CD4-positive, alpha-beta T cell (primary cell): ENCODE measurements at places on chromosomes 16 and 17. TPM values are rescaled to one million over a fixed set of nuclear protein-coding genes. Genes with fewer than 3 reads are reported as not detected.

DNA sequence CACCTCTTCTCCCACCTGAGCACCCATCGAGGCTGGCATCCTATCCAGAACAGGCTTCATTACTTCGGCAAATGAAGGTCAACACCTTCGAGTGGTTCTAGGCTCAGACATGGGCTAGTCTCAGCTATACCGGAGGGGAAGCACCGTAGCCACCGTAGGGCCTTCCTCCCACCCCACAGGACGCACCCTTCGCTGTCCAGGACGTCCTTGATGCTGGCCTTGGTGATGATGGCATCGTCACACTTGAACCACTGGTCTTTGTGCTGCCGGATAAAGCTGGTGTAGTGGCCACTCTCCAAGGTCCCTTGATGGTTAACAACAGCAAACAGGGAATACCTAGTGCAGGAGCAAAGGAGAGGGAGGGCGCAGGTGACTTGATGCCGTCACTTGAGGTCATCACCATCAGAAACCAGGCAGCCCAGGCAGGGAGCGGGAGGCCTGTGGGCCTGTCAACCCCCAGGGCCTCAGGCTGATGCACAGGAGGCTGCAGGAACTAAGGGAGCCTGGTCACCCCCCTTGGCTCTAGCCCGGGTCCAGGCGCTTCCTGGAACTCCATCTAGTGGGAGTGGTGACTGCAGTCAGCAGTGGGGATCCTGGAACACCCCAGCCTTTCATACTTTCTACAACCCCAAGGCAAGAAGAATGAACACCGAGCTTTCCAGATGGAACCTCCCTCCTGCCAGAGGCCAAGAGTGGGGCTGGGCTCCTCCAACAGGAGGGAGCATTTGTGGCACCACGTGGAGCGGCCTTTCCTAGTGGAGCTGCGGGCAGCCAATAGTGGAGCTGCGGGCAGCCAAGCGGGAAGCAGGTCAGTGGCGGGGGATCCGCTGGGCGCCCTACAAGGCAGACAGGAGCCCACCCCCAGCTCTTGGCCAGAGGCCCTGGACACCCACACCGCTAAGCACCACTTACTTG, 38.5 kb downstream of the USP22 start:
- DNase-seq, result no peak

DNA sequence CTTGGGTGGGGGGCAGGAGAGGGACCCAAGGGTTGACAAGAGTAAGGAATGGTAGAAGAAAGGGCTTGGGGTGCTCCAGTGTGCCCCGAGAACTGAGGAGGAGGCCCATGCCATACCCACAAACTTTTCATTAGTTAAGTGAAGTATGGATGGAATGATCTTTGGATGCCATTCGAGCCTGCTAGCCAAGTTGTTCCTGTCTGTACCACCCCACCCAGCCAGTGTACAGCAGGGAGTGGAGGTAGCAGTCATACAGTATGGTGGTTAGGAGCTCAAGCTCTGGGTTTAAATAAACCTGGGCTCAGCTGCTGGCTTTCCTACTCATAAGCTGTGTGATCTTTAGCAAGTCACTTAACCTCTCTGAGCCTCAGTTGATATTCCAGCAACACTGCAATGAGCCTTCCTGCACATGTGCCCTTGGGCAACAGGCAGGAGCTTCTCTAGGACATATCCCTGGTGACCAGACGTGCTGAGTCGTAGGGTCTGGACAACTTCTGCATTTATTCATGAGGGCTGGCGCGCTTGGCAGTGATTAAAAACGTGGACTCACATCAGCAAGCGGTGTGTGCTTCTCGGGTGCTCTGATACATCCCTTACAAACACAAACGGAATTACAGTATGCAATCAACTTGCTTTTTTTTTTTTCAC, 22.9 kb downstream of the ITPRIPL2 start:
- DNase-seq, result no peak

SDR42E1 gene
- 7.6 TPM for total RNA-seq

GRCh38 chr16:73057291-73058210, 9.6 kb upstream of the ZFHX3 start:
- no peak for DNase-seq

DNA sequence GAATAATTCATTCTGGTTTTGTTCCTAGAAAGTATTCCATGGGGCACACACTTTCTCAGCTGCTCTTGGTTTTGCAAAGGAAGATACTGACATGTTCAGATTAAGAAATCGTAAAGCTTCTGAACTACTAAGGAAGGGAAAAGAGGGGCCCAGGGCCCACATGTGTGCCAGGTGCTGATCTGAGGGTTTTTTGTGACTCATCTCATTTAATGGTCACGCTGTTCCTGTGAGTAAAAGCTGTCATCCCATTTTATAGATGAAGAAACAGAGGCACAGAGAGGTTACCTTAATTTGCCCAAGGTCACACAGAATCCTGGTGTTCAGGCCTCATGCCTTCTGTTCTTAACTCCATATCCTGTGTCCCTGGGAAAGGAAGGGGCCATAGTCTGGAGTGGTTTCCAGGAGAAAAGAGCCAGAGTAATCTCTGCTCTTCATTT, 113.2 kb downstream of the MSI2 start:
- DNase-seq, result no peak
